Stimulated activated CD8-positive, alpha-beta memory T cell treated with anti-CD3 and anti-CD28 coated beads, Interleukin-2, amount 100 ng/mL, for 48 hours (primary cell): ENCODE measurements at places on chromosomes 2 and 18.

DNA sequence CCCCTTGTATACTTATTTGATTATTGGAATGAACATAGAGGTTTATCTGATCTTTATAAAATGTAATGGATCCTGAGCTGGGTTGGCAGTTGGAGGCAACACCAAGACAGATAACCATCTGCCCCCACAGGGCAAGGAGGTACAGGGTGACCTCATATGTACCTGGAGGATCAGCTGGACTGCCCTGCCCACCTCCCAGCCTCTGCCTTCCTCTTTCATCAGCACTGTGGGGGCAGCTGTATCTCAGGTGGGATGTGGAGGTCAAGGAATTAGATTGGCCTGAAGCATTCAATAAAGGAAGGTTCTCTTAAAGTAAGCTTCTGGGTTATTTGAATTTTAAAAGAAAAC is 92.6 kb downstream of the LYPD6 start:
- DNase-seq, result no peak

- no peak for DNase-seq
Measured at GRCh38 chr2:164134336-164134735, 398.5 kb upstream of the FIGN start.

DNA sequence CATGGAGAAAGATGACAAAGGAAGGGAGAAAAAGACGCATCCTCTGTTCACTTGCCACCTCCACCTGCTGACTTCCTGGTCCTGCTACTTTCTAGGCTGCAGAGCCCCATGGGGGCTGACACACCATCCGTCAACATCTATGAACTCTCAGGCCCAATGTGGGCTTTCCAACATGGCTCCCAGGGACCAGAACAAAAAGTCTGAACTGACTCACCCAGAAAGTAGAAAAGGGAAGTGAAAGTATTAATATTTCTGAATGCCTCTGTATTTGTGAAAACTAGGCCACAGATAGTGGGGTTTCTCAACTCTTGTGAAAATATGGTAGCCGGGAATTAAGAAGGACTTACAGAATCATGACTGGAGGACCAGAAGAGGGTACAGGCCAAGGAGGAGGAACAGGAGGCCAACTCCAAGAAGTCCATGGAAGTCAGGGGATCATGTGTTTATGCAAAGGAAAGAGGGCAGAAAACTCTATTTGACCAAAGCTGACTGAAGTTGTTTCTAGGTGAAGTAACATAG is 123.1 kb upstream of the CAB39 start:
- no peak for DNase-seq

- no peak for DNase-seq
Measured at GRCh38 chr2:203167751-203168150, 71.1 kb upstream of the CYP20A1 start.

GRCh38 chr2:107627164-107627563 is 199.5 kb upstream of the RGPD4 start:
- no peak for DNase-seq

DNA sequence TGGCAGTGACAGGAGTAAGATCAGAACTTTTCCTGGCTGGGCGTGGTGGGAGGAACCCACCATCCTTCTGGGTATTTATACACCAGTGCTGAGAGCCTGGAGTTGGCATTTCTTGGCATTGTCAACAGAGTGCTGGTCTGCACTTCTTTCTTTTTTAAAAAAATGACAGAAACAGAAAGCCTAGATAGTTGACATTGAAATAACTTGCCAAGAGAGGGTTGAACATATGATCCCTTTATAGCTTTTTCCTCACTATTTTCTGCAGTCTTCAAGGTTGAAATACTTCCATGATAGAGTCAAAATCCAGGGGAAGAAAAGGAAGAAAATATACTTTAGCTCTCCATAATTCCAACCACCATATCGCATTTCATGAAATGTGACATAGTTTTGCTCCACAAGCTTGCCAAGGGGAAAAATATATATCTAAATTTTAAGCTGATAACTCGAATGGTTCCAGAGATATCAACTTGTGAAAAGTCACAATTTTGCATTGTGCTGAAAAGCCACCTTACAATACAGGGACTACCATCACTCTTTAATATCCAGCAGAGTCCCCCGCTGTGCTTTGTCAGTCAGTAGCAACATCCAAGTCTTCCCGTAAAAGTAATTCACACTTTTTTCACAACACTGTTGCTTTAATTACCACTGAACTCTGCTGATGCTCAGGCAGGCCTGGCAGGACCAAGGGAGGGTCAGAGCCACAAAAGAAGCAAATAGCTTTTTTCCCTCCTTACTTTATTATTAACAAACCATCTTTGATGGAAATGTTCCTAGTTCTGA is 764.9 kb upstream of the FANCL start:
- no peak for DNase-seq

DNA sequence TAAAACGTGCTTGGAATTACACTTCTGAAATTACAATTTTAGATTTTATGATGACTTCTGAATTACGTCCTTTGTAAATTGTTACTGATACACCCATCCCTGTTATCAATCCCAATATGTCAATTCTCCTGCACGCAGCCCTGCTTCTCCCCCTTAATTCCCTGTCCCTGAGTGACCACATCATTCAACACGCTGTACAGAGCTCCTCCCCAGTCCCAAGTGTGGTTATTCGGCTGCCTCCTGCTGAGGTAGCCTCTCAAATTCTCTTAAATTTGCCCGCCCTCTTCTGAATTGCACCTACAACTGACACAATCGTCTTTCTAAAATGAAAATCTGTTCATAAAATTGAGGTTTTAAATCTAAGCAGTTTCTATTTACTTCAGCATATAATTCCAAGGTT is 10.1 kb downstream of the SERPINB8 start:
- no peak for DNase-seq

DNA sequence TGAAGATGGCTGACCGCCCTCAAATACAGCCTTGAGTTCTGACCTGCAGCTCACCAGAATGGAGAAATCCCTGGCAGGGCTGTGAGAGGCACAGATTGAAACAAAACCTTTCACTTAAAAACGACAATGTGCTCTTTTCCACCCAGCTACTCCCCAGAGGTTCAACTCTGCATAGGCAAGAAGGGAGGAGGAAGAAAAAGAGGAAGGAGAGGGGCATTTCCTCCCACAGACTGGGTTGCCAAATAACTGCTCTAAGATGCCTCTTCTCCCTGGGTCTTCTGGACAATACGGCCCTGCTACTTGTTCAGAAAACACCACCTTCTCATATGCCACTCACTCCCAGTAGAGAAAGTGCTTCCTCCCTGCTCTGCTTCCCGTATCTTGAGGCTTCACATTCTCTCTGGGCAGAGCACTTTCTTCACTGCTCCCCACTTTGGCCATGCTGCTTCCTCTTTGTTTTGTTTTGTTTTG is 136.4 kb upstream of the SLC1A4 start:
- no peak for DNase-seq

GRCh38 chr2:102052365-102052764 is 60.6 kb downstream of the IL1R2 start:
- no peak for DNase-seq

DNA sequence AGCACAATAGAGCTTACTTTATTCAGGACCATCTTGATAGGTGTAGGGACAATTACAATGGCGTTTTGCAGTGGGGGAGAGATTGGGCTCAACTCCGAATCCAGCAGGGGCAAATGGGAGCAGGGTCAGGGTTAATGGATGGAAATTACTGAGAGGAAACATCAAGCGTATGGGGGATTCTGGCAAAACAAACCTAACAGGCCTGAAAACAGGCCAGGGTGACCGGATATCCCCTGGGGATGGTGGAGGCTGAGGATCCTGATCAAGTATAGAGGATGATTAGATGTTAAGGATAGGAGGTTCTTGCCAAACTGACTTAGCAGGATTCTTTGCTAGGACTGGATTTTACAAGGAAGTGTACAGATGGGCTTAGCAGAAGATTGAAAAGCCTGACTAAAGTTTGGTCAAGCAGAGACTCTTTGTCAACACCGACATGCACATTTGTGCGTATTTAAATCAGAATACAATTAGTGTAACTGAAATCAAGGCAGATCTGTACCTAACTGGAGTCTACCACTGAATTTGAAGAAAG is 54.5 kb upstream of the GPR45 start:
- DNase-seq, result no peak

DNA sequence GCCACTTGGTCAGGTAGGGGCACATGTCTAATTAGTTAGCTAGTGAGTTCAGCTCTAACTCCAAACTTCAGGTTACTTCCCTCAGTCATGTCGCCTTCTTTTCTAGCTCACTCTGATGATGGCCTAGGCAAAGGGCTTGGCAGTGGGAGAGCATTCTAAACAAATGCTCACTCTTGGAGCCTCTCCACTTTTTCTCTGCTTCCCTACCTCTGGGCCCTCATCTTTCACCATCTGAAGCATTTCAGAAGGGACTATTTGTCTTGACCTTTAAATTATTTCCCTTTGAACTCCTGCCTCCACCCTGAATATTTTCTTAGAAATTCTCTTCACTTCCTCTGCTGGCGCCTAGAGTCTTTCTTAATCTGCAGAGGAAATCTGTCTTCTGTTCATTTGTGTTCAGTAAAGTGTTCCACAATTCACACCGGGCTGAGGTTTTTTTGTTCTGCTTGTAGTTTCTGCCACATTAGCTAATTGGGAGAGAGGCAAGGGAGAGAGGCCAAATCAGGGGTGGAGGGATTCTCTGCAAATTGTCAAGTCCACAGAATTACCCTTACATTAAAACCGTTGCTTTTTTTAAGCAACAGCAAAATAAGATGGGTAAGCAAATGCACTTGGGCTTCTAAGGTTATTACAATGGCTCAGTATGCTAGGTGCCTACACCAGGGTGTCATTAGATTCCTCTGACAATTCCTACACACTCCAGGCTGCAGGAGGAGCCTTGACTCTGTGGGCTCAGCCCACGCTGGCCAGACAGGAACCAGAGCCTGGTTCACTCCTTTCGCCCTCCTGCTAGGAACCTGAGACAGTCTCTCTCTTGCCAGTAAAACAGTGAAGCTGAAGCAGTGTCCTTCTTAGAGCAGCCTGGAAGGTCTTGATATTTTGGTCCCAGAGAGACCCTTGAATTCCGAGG is 5.5 kb downstream of the MSGN1 start:
- no peak for DNase-seq

- no peak for DNase-seq
Measured at GRCh38 chr2:201126308-201127151, 10.6 kb downstream of the CFLAR start.

DNA sequence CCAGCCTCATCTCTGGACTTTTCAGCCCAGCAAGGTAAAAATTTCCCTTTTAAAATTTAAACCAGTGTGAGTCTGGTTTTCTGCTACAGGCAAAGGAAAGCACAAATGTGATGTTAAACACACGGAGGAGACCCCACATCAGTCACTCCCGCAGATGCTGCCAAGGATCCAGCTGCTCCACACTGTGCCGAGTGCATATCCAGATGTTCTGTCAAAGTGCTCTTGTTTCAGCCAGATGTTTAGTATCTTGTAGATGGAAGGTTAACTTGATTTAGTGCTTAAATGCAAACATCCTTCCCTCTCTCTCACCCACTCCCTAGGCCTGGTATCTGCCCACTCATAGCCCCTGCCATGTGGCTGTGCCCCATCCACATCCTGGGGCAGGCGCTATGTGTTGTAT is 15.8 kb upstream of the ATOH8 start:
- DNase-seq, result no peak

DNA sequence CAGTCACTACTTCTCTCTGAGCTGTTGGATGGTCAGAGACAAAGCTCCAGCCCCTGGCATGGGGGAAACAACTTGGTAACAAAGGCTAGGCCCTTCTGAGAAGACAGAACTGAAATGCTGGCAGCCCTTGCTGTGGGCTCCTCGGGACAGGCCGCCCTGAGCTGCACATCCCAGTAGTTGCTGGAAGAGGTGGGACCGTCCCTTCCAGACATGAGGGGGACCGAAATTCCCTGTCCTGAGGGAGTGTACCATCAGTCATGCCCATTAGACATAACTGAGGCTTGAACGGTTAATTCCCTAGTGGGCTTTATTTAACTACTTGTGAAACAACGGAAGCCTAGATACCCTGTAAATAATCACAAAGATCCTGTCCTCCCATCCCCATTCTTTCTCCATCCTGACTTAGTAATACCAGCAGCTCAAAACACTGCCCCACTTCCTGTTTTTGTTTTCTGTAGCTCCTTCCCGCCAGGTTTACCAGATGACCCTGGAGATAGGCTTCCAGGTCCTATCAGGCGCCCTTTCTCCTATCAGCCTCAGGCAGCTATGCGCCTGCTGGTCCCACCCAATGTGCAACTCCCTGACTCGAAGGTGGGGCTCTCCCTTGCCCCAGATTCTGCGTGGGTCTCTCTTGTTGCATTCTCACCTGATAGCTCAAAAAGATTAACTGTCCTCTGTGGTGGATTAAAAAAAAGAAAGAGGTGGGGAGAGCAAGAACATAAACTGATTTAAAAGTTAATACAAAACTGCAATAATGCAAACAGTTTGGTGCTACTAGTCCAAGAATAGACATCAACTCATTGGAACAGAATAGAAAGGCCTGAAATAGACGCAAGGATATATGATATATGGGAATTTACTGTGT is 37.0 kb upstream of the NT5DC4 start:
- no peak for DNase-seq

- no peak for DNase-seq
Measured at GRCh38 chr2:15667809-15668556, 76.3 kb downstream of the DDX1 start.

- DNase-seq, result no peak
Measured at GRCh38 chr2:26576565-26577441, 64.4 kb downstream of the CIB4 start.

DNA sequence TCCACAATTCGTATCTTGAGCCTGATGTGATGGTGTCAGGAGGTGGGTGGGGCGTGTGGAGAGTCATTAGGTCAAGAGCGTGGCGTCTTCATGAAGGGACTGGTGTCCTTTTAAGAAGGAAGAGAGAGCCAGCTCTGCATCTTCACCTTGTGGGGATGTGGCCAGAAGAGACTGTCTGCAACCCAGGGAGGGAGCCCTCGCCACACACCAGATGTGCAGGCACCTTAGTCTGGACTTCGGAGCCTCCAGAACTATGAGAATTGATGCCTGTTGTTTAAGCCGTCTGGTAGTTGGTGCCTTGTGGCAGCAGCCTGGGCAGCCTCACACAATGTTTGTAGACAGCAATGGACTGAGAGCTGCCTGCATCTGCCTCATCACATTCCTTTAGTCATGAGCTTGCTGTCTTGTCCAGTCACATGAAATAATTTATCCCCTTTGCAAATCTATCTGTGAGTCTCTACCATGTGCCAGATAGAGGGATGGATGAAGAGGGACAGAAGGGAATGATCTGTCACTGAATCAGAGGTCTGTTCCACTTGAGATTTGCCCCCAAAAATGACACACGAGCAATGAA is 61.0 kb downstream of the MYT1L start:
- DNase-seq, result no peak

- DNase-seq, result no peak
Measured at GRCh38 chr18:6855767-6856166, 126.3 kb downstream of the ARHGAP28 start.

- DNase-seq, result no peak
Measured at GRCh38 chr2:134712736-134713135, 6.1 kb downstream of the TMEM163 start.

- DNase-seq, result no peak
Measured at GRCh38 chr2:132670496-132671150, 618 bp upstream of the LYPD1 start.

- DNase-seq, result no peak
Measured at GRCh38 chr2:219611306-219611705, 13.6 kb downstream of the STK11IP start.
